ENCODE measurements at places on chromosomes 7 and 10.

DNA sequence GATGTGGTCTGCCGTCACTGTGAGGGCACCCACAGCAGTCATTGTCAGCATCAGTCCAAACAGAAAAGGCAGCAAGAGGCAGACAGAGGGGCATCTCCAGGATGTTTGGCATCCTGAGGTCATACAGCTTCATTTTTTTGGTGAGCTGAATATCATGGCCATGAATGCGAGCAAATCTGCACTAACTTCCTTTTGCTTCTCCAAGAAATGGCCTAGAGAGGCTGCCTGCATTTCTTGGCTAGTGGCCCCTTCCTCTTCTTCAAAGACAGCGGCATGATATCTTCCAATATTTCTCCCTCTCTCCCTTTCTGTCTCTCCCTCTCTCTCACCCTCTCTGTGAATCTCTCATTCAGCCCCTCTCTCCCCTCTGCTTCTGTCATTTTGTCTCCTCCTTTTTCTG lies 24.8 kb downstream of the FKBP6 start:
- no peak for DNase-seq

GRCh38 chr10:65534771-65535170 lies 1391.1 kb upstream of the LRRTM3 start:
- no peak for DNase-seq

GRCh38 chr7:54833001-54833467 lies 74.0 kb upstream of the SEC61G start:
- DNase-seq, result no peak

- peak; percentile 50 for DNase-seq
Observed at GRCh38 chr7:16918288-16918895, 36.6 kb upstream of the AGR3 start.

DNA sequence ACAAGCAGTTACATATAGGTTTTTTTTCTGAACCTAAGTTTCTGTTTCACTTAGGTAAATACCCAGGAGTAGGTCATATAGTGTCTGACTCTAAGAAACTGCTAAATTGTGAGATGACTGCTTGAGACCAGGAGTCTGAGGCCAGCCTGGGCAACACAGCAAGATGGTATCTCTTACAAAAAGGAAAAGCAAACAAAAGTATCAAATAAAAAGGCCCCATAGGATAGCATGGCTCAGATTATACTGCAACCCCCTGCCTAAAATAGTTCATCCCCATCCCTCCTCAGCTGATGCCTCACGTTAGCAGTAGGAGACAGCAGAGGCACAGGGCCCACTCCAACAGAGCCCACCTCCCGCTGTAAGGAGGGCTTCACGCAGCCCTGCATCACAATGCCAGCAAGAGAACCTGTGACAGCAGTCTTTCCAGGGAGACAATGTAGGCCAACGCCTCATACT lies 90.3 kb downstream of the SRPK2 start:
- DNase-seq, result peak; percentile 55

All from activated naive CD4-positive, alpha-beta T cell treated with anti-CD3 and anti-CD28 coated beads for 36 hours (primary cell).